ENCODE measurements at places on chromosomes 11 and 22.
A peak's percentile ranks its signal among the peaks of the same experiment; 100 is the strongest.

- DNase-seq, result no peak
Observed at GRCh38 chr11:64181506-64182411, 4.2 kb upstream of the STIP1 start.

- no peak for DNase-seq
Observed at GRCh38 chr22:46675479-46675878, 55.3 kb downstream of the GRAMD4 start.

- peak; percentile 74 for DNase-seq
Observed at GRCh38 chr11:128324531-128325141, 262.7 kb downstream of the ETS1 start.

DNA sequence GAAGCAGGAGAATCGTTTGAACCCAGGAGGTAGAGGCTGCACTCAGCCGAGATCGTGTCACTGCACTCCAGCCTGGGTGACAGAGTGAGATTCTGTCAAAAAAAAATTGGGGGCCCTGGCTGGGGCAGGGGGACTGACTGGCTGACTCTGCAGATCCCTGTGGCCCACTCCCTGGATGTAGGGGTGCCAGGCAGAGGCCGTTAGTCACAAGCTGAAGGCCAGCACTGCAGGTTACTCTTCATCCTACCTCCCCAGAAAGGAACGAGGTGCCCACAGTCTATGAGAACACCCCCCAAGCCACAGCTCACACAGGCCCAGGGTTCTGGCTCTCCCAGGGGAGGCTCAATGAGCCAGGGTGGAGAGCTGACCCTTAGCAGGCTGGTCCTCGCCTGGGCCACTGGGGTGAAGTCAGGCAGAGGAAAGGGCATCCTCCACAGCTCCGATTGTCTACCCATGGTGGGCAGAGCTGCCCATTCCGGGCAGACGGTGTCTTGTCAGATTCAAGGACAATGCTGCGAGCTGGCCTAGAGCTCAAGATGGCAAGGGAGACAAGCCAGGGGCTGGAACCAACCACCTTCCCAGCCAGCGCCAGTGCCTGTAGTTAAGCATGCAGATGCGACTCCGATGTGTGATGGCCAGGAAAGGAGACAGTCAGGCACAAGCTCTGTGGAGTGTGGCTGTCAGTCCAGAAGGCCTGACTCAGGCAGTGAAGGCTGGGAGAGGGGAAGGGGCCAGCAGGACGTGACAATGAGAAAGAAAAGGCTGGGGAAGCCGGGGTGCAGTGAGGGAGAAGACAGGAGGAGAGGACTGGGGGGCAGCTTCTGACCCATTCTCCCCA, 12.4 kb downstream of the C11orf24 start:
- DNase-seq, result no peak

DNA sequence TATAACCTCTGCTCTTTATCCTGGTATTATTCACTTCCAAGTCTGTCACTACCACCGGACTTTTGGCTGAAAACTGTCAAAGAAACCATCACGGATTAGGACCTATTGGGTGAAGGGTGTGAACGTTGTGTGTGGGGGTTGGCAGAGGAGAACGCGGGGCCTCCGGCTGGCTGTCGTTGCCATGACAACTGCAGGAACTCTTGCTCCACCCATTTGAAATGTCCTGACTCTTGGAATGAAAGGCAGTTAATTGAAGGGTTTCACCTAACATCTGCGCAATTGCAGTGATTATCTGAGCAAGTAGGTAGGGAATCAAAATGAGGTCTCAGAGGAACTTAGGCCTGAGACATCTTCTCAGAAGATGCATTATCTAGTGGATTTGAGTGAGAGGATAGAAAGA, 60.9 kb upstream of the CLMP start:
- no peak for DNase-seq

DNA sequence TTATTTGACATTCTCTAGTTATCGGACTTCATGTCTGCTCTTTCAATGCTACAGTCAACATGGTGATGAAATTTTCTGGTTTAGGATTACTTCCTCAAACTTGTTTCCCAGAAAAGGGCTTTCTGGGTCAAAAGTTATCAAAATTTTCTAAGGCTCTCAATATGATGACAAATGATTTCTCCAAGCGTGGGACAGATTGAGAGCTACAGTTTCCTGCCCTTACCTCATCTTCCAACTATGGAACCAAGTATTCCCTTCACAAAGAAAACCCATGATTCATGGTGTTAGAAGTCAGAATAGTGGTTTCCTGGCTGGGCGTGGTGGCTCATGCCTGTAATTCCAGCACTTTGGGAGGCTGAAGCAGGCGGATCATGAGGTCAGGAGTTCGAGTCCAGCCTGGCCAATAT, 17.8 kb downstream of the MYO18B start:
- no peak for DNase-seq

DNA sequence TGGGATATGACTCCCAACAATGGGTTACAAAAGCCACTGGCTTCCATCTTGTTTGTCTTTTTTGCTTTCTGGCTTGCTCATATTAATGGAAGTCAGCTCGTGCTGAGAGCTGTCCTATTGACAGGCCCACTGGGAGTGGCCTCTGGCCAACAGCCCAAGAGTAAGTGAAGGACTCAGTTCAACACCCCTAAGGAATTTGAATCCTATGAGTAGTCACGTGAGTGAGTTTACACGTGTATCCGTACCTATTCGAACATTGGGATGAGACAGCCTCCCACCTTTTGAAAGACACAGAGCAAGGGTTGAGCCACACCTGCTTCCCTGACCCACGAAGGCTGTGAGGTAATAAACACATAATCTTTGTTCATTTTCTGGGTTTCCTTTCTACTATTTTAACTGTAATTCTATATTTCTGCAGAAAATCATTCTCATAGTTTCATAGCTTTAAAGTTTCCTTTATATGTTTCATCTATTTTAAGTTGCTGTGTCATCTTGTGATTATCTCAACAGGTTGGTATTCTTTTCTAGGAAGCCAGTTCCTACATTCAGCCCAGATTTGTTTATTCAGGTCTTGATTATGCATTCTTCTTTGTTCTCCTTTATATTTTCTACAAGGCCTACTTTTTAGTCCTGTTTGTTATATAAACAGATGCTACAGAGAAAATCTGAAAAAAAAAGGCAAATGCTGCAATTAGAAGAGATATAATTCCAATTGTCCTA, 802.3 kb downstream of the CNTN5 start:
- DNase-seq, result no peak

DNA sequence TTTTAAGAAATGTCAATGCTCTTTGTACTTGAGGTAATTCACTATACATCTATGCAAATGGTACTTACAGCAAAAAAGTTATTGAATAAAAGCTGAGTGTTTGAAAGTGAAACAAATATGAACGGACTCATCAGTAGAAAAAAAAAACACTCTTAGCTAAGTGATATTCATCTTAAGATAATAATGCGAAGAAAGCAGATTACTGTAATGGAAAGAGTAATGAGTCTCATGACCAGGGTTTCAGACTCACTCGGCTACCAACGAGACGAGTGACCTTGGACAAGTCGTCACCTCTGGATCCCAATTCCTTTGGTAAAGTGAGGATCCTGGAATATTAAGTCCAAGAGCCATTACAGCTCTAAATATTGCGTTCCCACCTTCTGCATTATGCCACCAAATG, 57.0 kb downstream of the PACSIN2 start:
- DNase-seq, result no peak

- DNase-seq, result no peak
Observed at GRCh38 chr22:17132112-17132511, 11.0 kb upstream of the TMEM121B start.

- no peak for DNase-seq
Observed at GRCh38 chr11:44977493-44977984, 26.9 kb upstream of the TP53I11 start.

- DNase-seq, result no peak
Observed at GRCh38 chr11:14443638-14444037, 56.0 kb downstream of the COPB1 start.

DNA sequence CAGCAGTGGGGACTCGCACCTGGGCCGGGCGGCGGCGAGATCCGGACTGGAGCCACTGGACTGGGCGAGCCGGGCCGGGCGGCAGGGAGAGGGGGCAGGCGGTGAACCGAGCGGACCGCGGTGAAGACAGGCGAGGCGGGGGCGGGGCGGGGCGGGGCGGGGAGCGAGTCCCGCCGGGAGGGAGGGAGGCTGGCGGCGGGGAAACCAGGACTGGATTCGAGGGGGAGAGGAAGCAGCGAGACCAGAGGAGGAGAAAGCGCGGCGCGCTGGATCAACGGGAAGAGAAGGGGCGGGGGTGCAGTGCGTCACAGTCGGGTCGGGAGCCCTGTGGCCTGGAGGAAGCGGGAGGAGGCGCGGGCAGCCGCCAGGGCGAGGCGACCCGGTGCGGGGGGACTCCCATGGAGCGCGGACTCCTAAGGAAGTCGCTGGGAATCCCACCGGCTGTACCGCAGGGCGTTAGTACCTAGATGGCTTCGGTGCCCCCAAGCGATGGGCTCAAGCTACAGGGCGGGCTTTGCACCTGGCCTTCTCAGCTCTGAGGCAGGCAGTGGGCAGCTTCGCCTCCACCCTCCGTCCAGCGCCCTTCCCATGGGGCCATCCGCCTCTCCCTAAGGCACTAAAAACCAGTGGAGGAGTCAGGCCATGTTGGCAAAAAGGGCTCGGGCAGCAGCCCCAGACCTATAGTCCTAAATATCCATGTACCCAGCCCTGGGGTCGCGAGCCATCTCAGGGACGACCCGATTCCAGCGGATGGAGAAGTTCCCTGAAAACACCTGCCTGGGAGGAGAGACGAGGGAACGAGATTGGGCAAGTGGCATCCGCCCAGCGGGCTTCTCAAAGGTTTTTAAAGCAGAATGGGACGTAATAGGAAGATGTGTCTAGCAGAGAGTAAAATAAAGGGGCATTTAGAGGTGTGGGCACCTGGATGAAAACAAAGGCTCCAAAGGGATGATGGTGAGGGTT, at the start of gene TMEM121B:
TSS of gene TMEM121B (minus strand) at position 128 of the 963 bp plus-strand sequence. CDS start 233 bp downstream, outside the sequence.
- DNase-seq, result no peak

DNA sequence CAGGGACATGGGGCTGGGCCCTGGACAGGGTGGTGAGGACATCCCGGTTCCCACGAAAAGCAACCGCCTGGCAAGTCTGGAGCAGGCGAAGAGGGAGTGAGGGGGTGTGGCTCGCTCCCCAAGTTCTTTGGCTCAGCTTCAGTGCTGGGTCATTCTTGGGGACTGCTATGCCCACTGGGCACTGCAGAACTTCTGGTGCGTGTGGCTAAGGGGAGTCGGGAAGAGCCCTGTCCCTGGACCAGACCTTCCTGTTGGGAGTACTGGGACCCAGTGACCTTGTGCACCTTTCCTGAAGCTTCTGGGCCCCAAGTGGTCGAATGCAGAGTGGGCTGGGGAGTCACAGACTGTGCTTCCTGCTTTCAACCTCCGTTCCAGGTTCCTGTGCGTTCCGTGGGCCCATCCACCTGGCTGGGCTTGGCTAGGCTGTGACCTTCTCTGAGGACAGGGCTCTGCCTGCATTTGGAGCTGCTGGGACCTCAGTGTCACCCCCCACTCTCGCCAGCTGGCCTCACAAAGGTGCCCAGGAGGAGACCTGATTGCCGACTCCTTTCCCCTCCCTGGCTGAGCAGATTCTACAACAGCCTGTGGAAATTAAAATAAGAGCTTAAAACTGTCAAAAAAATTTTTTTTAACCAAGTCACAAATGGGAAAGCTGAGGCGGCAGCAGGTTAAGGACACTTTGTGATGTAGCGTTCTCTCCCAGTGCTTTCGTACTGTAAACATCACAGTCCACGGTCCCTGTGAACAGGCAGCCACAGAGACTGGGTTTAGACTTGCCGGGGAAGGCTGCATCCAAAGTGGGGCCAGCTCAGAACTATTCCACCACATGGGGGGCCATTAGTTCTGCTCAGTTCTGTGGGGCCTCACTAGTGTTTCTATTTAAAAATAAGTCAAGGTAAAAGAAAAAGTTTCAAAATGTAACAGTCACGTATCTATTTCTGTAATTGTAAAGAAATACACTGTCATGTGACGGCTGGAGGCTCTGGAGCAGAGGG, 63.8 kb upstream of the WNT7B start:
- no peak for DNase-seq

DNA sequence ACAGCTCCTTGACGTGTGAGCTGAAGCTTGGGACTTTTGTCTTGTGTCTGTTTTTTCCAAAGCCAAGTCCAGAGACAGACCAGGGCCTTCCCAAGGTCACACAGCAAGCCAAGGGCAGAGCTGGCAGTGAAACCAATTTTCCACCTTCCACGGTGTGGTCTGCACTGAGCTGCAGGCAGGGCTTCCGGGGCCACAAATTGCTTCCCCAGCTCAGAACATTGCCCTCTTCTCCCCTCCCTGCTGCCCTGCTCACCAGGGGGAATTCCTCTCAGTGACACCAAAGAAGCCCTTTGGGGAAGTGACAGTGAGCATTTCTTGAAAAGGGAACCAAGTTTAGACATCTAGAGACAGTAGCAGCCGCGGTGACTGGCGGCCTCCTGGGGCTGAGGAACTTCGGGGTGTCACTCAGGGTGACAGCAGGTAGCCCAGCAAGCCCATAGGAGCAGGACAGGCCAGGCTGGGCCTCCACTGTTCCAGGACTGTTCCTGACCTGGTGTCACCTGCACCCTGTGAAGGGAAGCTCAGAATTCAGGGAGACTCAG, 9.2 kb downstream of the FXYD2 start:
- DNase-seq, result peak; percentile 60

DNA sequence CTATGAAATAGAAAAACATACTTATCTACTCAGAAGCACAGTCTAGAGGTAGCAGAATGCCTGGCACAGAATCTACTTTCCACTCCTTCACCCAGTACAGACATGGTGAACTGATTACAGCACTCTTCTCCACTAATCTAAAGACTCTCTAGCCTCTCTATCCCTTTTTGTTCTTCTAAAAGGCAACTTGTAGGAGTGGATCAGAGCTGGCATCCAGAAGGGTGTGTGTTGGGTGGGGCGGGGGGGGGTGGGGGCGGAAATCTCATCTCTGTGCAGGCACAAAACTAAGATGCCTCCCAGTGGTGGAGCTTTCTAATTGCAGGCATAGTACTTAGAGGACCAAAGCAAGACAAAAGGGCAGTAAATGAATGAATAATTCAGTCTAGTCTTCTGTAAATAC, 11.5 kb upstream of the EMID1 start:
- DNase-seq, result no peak

DNA sequence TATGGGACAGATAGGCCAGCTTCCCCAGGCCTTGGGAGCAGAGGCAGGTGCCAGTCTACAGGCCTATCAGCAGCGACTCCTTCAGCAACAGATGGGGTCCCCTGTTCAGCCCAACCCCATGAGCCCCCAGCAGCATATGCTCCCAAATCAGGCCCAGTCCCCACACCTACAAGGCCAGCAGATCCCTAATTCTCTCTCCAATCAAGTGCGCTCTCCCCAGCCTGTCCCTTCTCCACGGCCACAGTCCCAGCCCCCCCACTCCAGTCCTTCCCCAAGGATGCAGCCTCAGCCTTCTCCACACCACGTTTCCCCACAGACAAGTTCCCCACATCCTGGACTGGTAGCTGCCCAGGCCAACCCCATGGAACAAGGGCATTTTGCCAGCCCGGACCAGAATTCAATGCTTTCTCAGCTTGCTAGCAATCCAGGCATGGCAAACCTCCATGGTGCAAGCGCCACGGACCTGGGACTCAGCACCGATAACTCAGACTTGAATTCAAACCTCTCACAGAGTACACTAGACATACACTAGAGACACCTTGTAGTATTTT, 26.6 kb upstream of the L3MBTL2 start:
- no peak for DNase-seq
